ENCODE measurements at places on chromosomes 13 and 19. TPM values are rescaled to one million over a fixed set of nuclear protein-coding genes. Genes with fewer than 3 reads are reported as not detected.

JAK3 gene
- total RNA-seq = 3.5 TPM

C19orf85 gene
- not detected for total RNA-seq

ZNF780B gene
- total RNA-seq = 15.1 TPM

PSG4 gene
- total RNA-seq = 0.65 TPM

ANKLE1 gene
- total RNA-seq = 1.3 TPM

PLPPR3 gene
- total RNA-seq = 0.48 TPM

DLEU7 gene
- not detected for total RNA-seq

Data from vein endothelial cell (primary cell).